Adipocyte (in vitro differentiated cells): ENCODE measurements at places on chromosomes 6 and 20.

DNA sequence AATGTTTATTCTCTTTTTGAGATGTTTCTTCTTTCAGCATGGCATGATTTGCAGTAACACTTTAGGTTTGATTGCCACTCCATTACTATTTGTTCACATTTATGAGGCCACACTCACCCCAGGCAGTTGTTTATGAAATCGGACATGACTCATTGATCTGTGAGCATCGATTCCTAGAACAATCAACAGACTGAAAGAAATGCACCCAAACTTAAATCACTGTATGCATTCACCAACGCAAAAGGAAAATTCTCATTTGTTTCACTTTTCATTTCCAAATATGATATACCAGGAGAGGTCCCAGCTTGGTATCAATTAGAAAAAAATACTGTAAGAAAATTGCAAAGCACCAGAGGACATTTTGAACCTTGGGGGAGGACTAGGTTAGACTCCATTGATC is 5.4 kb upstream of the GJA10 start:
- no peak for DNase-seq

DNA sequence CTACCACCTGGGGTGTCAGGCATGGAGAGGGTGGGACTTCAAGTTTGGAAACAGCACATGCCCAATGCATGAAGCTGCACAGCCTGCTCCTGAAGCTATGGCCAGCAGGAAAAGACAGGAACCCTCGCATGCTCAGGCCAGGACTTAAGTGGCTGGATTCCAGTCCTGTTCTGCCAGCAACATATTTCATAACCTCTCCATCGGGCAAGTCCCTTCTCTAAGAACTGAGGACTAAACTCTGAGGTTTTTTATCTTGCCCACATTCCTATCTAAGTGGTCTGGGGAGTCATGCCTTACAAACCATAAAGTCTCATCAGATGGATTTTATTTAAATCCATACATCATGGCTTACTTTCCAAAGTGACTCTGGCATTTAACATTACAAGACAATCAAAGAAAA is 27.5 kb upstream of the AGPAT4 start:
- DNase-seq, result peak; percentile 93

DNA sequence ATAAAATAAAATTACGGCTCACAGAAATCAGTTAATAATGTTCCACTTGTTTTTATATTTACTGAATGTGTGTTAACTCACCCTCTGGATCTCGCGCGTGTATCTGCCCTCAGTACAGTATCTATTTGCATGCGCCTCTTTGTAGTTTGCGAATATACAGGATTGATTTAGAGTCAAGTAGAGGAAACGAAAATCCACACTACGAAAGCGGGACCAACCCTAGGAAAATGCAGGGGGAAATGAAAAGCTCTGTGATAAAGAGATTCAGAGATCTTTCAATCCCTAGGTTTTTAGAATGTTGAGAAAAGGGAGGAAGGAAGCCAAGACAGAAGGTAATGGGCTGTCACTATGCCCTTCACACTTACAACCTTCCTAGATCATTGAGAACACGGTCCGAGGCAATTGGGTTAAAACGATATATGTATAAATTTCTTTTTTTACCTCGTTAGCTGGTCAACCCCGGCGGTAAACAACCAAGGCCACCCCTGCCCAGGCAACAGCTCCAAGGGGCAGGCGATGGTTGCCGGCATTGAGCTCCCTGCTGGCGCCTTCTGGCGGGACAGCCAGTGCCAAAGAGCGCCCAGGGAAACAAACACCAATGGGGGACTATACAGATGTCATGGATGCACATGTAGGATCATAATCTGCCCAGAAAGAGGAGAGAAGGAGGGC is 792 bp upstream of the FUT9 start:
- DNase-seq, result no peak

DNA sequence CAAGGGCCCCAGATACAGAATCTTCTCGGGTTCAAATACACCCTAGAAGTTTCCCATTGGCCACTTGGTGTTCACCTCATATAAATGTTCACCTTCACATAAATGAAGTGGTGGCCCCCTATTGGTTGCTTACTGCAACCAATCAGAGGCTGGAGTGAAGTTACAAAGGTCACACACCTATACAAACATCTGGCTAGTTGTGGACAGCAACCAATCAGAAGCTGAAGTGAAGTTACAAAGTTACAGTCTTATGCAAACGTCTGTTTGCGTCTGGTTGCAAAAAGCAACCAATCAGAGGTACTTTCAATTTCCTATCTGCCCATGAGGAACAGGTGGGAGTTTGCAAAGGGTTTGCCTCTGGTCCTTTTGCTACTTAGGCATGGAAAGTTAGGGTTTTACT is 206.5 kb upstream of the BMP2 start:
- no peak for DNase-seq
